ENCODE measurements at places on chromosomes 12 and 14. TPM values are rescaled to one million over a fixed set of nuclear protein-coding genes. Genes with fewer than 3 reads are reported as not detected.

The ART4 gene
- total RNA-seq = not detected

The TNFAIP2 gene
- 4.6 TPM for total RNA-seq

The PRICKLE1 gene
- 1.8 TPM for total RNA-seq

The NRIP2 gene
- total RNA-seq = 1.8 TPM

DNA sequence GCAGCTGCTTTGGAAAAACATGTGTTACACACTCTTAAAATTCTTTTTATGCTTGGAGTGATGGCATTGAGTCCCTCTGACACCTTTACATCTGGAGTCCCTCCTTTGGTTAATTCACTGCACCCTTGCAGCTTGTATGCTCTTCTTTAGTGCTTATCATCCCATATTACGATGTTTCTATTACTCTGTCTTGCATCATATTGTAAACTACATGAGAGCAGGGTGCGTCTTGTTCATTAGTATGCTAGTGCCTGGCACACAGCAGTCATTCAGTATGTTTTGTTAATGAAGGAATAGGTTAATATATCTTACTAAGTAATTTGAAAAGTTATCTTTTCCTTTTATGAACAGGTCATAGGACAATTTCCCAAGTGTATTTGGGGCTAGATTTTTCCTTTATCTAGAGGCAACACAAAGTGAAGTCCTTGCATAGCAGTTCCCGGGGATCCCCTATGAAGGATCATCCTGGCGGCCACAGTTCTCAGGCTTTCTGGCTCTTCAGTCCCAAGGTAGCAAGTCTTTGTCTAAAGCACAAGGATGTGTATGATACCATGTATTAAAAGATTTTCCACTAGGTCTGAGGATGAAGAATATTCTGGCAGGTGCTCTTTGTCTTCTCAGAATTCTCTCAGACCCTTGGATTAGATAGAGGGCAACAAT, 363.8 kb downstream of the FUT8 start:
- no peaks in the 10 kb centered on the region for H3K4me1 ChIP-seq
- H3K27ac ChIP-seq = no peak overlapping the region
- no peaks in the 10 kb centered on the region for H3K36me3 ChIP-seq
- no peak for DNase-seq
- H3K4me3 ChIP-seq = no peak overlapping the region

DNA sequence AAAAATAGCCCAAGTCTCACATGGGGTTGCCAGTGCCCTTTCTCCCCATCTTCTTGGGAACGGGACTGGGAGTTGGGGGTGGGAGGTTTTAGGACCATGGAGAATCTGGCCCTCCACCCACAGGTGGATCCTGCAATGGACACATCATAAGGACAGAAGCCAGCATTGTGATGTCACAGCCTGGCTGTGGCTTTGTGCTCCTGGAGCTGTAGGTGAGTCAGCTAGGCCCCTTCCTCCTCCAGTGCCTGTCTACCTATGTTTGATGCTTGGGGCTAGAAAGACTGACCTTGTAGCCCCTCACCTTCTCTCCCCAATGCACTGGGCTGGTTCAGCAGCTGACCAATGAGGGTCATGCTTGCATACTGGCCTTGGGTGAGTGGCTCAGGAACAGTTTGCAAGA, at the start of gene CCDC197:
TSS of gene CCDC197 (plus strand) at position 220 of the 400 bp plus-strand sequence. CDS start 831 bp downstream, outside the sequence.
- DNase-seq = no peak
- peaks cover 12% of the 10 kb centered on the region for H3K4me1 ChIP-seq
- no peaks in the 10 kb centered on the region for H3K27me3 ChIP-seq
- no peaks in the 10 kb centered on the region for H3K36me3 ChIP-seq

DNA sequence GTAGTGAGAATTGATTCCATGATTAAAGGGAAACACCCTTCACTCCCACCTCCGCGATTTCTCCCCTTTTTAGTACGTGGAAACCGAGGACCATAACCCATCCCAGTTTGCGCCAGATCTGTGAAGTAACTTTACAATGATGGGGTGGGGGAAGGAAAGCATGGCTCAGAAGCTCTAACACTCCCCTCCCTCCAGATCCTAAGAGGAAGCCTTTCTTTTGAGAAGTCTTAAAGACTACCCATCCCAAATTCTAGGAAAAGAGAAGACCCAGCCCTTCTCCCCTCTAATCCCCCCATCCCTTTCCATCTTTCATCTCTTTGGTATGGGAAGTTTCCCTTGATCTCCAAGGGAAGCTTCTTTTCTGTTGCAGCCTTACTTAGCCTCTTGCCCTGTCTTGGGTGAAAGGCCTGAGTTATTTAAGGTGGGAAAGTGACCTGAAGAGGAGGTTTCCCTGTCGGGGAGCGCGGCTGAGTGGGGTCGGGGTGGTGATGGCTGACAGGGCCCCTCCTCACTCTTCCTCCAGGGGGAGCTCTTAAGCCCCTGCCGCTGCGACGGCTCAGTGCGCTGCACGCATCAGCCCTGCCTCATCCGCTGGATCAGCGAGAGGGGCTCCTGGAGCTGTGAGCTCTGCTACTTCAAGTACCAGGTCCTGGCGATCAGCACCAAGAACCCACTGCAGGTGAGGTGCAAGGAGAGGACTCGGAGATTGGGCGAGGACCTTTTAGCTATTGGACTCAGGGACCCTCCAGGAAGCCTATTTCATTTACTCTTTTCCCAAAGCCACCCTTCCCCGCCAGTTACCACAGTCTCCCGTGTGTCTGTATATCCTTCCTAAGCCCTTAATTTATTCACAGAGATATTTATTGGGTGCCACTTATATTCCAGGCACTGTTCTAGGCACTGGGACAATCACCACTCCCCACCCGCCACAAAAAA, 1.8 kb downstream of the MARCHF9 start:
- peaks cover 7% of the 10 kb centered on the region for H3K27me3 ChIP-seq
- H3K4me1 ChIP-seq = peaks cover 20% of the 10 kb centered on the region
- peaks cover 12% of the 10 kb centered on the region for H3K36me3 ChIP-seq
- H3K27ac ChIP-seq = no peak overlapping the region
- DNase-seq = peak; percentile 96

DNA sequence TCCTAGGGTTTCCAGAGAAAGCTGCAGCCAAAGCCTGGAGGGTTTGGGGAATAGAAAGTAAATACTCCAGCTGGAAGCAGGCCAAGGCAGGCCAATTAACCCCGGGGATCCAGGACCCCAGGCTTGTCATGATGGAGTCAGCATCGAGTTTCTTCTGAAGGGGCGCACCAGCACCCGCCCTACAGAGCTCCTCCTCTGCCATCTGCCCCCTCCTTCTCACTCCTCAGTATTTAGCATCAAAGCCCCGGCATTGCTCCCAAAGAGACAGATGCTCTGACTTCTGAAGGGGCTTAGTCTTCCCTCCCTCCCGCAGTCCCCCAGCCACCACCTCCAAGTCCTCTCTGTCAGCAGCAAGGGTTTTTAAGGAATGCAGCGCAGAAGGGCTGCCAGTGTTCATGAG, 285.1 kb upstream of the NOS1 start:
- no peaks in the 10 kb centered on the region for H3K36me3 ChIP-seq
- H3K4me1 ChIP-seq = no peaks in the 10 kb centered on the region
- no peak overlapping the region for H3K4me3 ChIP-seq

DNA sequence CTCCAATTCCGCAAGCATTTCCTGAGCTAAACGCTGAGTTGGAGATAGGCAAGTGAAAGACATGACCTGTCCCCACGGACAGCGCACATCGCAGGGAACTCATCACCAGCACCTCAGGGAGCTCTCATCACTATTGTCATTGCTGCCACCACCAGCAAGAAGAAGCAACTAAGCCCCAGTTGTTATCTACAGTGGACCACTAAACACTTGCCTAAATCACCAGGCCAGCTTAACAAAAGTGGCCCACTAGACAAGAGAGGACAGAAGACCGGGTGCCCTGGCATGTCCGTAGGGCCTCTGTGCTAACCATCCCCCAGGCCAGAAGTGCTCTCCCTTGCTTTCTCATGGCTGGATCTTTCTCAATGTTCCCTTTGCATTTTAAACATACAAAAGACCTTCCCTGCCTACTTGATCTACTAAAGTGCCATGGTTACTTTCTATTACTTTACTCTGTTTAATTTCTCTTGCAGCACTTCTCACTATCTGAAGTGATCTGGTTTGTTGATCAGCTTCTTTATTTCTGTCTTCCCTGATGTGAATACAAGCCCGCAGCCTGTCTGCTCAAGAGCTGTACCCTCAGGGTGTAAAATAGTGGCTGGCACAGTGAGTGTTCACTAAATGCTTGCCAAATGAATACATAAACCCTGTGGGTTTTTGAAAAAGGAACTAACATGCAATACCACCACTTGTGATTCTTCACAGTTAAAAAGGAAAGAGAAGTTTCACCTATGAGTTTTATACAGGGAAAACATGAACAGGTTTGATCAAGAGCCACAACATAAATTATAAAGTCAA, 60.9 kb upstream of the RFLNA start:
- H3K27me3 ChIP-seq = no peaks in the 10 kb centered on the region
- no peaks in the 10 kb centered on the region for H3K36me3 ChIP-seq
- H3K4me1 ChIP-seq = peaks cover 62% of the 10 kb centered on the region
- DNase-seq = no peak
- H3K27ac ChIP-seq = peak overlapping the region; percentile 53

DNA sequence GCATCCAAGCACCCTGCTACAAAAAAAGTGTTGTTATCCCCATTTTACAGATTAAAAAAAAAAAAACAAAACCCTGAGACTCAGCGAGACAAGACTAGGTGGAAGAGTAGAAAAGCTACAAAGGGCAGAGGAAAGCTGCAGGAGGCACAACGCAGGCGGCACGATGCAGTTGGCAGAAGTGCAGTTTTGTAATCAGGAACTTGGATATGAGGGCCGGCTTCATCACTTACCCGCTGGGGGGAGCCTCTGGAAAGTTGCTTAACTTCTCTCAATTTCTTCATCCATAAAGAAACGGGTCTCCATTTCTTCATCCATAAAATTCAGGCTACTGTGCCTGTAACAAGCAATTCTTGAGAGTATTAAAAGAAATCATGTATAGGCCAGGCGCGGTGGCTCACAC, 33.1 kb upstream of the CCDC60 start:
- no peak overlapping the region for H3K4me3 ChIP-seq
- H3K27me3 ChIP-seq = no peaks in the 10 kb centered on the region
- DNase-seq = no peak
- no peak overlapping the region for H3K27ac ChIP-seq

DNA sequence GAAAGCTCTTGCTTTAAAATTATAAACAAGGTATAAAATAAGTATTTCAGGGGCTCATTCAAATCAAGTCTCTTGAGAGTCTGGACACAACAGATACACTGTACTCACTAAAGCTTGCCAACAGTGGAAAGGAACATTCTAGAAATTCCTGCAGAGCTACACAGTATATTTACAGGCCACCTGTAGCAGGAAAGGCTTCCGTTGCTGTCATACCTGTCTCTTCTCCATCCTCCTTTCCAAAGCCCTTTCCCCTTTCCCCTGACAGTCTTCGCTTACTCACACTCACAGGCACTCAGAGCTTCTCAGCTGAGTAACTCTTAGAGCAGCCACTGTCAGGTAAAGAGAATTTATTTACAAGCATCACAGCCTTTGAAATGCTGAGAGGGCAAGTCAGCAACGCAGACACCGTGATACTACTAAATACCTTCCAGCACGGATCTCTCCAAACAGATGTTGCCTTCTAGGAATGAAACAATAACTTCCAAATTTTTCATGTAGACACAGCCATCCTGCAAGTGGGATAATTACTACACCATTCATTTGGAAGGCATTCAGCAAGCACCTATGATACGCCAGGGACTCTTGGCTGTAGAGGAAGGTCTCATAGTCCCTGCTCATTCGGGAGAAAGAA, 167.9 kb downstream of the FOXN3 start:
- no peaks in the 10 kb centered on the region for H3K27me3 ChIP-seq
- H3K4me1 ChIP-seq = no peaks in the 10 kb centered on the region
- H3K36me3 ChIP-seq = no peaks in the 10 kb centered on the region
- no peak for DNase-seq
- no peak overlapping the region for H3K27ac ChIP-seq
- H3K4me3 ChIP-seq = no peak overlapping the region

DNA sequence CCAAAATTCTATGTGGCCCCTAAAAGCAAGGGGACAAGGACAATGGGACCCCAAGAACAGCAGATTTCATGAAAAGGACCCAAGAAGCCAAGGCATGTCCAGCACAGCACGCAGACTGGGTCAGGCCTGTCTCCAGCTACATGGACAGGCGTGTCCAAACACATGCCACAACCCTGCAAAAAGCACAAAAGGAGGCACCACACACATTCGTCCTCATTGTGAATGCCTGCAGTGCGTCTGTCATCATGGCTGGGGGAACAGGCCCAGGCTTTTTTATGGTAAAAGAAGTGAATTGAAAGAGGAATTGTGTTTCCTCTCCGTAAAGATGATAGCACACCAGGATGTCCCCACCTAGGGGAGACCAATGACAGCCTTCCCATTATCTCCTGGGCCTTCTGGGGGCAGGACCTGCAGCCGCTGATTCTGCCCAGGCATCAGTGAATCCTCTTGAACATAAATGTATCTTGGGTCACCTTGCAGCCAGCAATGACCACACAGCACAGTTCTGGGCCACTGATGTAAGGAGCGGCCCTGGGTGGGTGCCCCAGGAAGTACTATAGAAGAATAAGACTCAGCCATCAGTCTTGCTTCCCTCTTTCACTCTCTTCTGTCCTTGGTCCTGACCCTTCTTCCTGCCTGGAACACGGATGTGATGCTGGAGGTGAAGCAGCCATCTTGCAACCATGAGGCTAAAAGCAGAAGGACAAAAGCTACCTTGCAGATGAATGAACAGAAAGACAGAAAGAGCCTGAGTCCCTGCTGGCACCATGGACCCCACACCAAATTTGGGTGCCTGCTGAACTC, 29.8 kb upstream of the C14orf180 start:
- H3K27ac ChIP-seq = no peak overlapping the region
- no peaks in the 10 kb centered on the region for H3K36me3 ChIP-seq
- no peak overlapping the region for H3K4me3 ChIP-seq

DNA sequence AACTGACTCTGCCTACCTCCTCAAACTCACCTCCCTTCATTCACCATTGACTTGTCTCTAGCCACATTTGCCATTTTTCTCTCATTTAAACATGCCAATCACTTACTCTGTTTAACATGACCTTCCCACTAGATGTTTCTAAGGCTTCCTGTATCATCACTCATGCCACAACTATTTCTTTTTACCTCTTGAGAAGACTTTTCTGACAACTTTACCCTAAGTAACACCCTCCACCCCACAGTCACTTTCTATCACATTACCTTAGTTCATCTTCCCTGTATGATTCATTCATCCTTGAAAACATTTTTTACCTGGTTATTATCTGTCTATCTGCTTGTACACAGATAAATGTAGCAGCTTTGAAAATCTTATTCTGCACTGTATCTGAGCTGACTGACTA, 19.4 kb downstream of the PLCZ1 start:
- H3K27me3 ChIP-seq = no peaks in the 10 kb centered on the region
- DNase-seq = no peak
- H3K27ac ChIP-seq = no peak overlapping the region

DNA sequence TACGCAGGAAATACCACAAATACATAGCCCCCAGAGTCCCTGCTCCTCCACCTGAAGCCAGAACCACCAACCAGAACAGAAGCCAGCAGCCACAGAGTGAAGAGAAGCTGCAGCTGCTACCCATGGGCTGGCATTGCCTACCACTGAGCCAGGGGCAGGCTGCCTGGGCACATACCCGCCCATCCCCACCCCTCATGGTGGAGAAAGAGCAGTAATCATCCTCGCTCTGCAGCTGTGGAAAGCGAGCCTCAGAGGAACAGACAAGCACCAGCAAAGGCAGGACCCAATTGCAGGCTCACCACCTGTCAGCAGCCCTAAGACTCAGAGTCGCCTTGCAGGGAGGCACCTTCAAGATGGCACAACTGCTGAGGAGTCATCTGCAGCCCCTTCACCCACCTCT, 11.2 kb upstream of the CD9 start:
- H3K4me1 ChIP-seq = peaks cover 7% of the 10 kb centered on the region
- H3K4me3 ChIP-seq = no peak overlapping the region
- H3K36me3 ChIP-seq = no peaks in the 10 kb centered on the region
- no peaks in the 10 kb centered on the region for H3K27me3 ChIP-seq
- no peak overlapping the region for H3K27ac ChIP-seq
